ENCODE measurements at places on chromosomes 2 and 18.

GRCh38 chr2:43152186-43152585 is 74.2 kb downstream of the ZFP36L2 start:
- no peak for DNase-seq

DNA sequence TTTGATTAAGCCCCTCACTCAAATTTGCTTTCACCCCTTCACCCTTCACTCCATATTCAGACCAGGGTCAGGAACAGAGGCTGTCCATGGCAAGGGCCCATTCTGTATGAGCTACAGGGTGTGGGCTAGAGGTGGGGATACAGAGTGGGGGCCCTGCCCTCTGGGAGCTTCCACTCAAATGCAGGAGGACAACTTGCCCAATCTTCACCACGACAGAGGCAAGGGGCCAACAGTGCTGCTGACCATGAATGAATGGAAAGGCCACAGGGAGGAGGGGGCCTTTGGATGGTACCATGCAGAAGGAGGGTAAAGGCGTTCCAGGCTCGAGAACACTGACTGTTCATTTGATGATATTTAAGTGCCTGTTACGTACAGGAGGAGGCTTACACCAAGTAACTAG is 22.8 kb downstream of the ADRA2B start:
- no peak for DNase-seq

GRCh38 chr2:101160454-101160853 is 9.3 kb upstream of the TBC1D8 start:
- peak; percentile 22 for DNase-seq

DNA sequence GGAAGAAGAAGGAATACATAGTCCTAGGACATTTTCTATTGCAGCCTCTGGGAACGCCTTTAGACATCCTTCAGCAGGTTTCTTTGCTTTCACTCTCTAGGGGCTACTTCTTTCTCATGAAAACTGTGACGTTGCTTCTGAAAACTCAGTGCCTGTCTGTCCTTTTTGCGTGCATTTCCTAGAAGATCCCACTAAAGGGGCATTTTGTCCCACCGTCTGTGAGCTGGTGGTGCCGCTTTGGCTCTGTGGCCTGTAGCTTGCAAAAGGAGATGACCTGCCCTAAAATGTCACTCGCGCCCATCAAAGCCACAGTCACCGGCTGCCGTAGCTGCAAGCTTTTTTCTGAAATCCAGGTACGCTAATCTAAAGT is 579 bp downstream of the STAT4 start:
- no peak for DNase-seq

DNA sequence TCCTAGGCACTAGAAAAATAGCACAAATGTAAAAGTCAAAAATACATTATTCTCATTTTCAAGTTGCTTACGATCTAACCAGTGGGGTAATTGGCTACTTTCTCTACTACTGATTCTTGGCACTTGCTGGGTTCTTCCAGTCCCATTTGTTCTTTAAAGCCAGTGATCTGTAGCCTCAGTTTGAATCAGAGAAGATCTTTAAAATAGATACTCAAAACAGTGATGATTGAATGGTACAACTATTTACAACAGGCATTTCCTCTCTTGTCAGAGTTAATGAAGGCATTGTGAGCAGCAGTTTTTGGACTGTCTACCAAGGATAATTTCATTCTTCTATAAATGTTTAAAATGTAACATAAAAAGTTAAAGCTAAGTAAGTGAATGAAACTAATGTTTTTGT is 128.3 kb upstream of the FSIP2 start:
- peak; percentile 10 for DNase-seq

DNA sequence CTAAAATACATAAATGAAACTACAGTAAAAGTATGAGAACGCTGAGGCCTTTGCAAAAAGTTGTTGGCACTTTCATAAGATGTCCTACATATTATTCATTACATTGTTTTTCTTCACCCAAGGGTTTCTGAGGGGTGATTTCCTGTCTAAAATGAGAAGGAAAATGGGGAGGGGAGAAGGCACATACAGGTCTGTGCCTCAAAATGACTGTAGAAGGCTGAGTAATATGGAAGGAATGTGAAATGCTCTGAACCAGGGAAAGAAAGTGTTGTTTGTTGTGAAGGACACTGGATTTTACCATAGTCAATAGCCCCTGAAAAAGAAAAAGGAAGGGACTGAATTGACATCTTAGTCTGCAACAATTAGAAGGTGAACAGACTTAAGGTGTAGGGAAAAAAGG is 99.5 kb upstream of the RNF152 start:
- peak; percentile 83 for DNase-seq

- no peak for DNase-seq
Measured at GRCh38 chr18:8912348-8913326, 189.9 kb upstream of the NDUFV2 start.

DNA sequence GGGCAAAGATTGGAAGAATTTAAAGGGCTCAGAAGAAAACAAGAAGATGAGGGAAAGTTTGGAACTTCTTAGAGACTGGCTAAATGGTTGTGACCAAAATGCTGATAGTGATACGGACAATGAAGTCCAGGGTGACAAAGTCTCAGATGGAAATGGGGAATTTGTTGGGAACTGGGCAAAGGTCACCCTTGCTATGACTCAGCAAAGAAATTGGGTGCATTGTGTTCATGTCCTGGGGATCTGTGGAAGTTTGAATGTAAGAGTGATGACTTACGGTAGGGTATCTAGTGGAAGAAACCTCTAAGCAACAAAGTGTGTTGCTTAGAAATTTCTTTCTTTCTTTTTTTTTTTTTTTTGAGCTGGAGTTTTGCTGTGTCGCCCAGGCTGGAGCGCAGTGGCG is 6.0 kb upstream of the IL1A start:
- no peak for DNase-seq
